ENCODE measurements at places on chromosomes 7 and 10. TPM values are rescaled to one million over a fixed set of nuclear protein-coding genes. Genes with fewer than 3 reads are reported as not detected.

DNA sequence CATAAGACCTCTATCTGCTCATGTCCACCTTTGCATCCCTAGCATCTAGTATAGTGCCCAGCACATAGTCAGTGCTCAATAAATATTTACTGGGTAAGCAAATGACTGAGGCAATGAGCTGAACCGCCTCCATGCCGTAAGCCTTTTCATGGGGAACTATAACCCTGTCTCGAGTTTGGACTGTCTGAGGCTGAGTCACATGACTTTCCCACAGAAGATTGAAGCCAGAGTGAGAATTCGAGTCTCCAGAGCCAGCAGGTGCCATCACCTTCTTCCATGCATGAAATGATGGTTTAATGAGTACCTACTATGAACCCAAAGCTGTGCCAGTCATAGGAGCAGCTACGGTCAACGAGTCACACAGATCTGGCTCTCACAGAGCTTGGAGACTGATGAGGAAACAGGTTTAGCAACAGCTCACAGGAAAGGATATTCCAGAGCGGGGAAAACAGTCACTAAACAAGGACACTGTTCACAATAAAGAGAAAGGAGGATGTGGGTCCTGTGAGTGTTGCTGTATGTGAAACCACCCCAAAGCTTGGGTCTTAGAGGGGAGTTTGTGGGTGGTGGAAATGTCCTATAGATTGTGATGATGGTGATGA is 75.2 kb downstream of the TEX36 start:
- no peak for DNase-seq

SLC26A3 gene
- total RNA-seq: not detected

DNA sequence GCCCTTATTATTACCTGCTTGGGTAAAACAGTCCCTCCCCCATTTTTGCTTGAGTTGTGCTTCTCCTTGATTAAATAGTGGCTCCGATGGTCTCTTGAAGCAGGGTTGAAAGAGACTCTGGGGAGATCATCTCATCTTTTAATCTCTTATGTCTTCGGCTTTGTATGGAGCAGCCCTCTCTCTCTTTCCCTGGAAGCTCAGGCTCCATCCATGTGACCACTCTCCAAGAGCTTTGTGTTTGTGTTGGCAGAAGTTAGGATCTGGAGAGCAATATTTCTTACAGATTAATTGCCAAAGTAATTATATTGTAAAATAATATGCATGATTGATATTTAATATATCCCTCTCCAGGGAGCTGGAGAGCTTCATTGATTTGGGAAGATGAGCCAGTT is 76.9 kb downstream of the LRRC4 start:
- no peak for DNase-seq

DNA sequence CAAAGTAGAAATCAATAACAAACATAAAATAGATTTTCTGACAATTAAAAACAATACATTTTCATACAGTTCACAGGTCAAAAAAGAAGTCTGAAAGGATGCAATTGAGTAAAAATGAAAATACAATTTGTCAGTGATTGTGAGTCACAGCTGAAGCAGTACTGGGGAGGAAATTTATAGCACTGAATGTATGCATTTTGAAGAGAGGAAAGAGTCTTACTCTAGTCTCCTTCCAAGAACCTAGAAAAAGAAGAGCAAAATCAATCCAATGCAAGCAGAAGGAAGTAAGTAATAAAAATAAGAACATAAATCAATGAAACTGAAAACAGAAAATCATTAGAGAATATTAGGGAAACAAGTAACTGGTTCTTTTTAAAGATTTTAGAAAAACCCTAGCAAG is 507.2 kb upstream of the IGFBP3 start:
- DNase-seq: no peak

DNA sequence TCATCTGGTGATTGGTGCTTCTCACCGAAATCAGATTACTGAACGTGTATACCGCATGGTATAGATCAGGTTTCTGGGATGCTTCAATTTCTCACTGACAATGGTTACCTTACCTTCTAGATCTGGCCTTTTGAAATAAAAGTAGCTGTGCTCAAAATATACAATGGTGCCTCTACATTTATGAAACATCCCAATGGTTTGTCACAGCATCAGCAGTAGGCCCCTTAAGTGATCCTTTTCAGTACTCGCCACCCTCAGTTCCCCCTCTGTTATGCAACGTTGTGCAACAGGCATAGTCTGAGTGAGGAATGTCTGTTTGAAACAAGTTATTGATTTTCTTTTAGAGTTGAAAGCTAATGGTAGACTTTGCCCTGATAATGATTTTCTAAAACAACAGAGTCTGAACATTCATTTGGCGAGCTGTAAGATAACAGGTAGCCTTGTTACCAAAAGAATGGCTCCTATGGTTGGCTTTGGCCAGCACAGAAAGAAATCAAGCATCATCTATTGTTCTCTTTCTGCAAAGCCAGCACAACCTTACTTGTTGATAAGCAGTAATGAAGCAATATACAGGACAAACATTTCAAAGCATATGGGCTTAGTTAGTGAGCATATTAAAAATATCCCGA is 693.9 kb downstream of the PARD3 start:
- DNase-seq: no peak

GRCh38 chr10:123663522-123663921 is 2.6 kb upstream of the GPR26 start:
- no peak for DNase-seq

MCM10 gene
- total RNA-seq: 0.81 TPM

- peak; percentile 84 for DNase-seq
Measured at GRCh38 chr7:5420067-5420880, 3.4 kb downstream of the TNRC18 start.

TMEM130 gene
- 20.8 TPM for total RNA-seq

LIPK gene
- not detected for total RNA-seq

GDF2 gene
- total RNA-seq: not detected

DNA sequence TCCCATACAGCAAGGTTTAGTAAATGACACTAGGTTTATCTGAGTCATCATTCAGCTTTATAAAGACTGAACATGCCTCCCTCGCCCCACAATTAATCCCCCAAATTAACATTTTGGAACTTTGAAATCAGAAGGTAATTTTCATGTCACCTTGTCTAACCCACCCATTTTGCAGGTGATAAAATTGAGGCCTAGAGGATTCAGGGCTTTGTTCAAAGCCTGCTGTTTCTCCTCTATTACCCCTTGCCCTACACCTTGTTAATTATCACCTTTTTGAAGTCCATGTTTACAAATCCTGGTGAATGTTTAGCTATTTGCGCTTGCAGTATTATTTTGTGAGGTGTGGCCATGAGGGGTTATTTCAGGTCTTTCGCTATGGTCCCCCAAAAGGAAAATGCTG is 120.5 kb downstream of the RTKN2 start:
- DNase-seq: no peak

GRCh38 chr10:82150123-82150900 is 275.3 kb downstream of the NRG3 start:
- peak; percentile 42 for DNase-seq

DNA sequence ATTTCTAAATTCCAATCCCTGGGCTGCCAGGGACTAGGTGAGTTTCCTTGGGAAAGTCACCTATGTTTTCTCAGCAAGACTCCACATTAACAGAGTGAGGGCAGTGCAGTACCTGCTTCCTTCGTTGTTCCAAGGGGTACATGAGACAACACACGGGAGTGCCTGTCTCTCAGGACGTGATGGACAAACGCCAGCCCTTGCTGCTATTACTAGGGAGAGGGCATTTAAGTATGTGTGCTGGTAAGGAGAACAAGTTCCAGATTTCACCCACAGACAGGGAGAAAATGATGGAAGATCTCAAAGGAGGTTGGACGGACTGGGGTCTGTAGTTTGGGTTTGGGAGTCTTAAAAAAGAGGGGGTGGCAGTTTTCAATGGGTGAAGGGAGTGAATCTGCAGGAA is 195.7 kb downstream of the HERPUD2 start:
- no peak for DNase-seq

OR2A42 gene
- not detected for total RNA-seq

GRCh38 chr10:7362471-7362870 is 48.4 kb downstream of the SFMBT2 start:
- DNase-seq: no peak

PRSS2 gene
- 12.0 TPM for total RNA-seq

STEAP4 gene
- 125 TPM for total RNA-seq

DNA sequence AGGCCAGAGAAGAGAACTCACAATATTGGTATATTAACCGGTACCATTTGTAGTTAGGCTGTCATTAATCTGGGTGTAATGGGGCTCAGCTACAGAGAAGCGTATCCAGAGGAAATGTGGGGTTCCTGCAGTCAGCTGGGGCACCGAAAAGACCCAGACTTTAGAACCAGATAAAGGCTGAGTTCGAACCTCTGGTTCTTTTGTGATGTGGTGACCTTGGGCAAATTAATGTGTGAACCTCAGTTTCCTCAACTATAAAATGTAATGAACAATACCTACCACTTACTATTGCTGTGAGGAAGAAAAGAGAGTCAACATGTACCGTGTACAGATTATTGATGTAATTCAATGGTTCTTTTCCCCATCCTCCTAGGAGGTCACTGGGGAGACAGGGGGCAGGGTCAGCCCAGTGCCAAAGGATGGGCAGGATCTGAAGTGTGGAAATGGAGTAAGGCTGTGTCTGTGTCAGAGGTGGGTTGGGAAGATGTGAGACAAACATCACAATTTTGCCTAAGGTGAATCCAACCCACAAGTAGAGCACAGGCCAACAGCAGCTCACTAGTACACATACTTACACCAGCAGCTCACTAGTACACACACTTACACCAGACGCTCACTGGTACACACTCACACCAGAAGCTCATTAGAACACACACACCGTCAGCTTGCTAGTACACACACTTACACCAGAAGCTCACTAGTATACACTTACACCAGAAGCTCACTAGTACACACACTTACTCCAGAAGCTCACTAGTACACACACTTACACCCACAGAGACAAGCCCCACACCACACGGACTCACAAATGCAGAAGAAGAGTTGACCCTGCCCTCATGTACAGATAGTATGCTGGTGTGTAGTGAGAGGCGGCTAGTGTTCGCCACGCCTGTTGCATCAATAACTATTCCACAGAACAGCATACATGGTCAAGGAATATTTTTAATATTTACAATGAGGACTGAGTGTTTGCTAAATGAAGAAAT is 28.0 kb downstream of the PRSS2 start:
- no peak for DNase-seq

DNA sequence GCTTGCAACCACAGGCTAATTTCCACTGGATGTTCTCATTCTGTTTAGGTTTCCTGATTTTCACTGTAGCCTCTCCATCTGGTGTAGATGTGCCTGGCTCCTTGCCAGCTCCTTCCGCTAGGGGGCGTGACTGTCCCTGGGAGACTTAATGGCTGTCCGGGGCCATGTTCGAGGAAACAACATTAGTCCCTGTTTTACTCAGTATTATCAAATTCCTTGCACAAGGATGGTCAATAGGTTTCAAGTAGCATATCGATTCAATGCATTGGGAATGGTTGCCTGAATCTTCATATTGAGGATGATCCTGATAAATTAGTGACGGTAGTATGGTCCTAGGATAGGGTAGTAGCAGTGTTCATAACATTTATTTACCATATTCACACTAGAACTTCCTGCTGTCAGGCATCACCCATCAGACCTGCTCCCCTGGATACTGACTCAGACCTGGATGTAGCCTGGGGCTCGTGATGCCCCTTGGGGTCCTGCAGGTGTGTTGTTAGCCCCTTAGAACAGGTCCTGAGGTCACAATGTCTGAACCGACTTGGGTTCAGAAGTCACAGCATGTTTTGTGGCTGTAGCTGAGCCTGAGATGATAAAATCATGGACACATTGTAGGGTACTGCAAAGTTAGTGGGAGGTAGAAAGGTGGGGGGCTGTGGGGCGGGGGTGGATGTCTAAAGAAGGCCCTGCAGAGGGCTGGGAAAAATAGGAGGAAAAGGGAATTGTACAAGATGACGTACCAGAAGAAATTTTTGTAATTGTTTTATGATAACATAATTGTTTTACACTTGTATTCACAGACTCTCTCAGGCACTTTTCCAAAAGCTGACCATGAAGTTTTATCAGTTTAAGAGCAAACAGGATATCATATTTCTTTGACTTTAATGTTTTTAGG is 8.9 kb upstream of the EXOC6 start:
- DNase-seq: peak; percentile 76

DNA sequence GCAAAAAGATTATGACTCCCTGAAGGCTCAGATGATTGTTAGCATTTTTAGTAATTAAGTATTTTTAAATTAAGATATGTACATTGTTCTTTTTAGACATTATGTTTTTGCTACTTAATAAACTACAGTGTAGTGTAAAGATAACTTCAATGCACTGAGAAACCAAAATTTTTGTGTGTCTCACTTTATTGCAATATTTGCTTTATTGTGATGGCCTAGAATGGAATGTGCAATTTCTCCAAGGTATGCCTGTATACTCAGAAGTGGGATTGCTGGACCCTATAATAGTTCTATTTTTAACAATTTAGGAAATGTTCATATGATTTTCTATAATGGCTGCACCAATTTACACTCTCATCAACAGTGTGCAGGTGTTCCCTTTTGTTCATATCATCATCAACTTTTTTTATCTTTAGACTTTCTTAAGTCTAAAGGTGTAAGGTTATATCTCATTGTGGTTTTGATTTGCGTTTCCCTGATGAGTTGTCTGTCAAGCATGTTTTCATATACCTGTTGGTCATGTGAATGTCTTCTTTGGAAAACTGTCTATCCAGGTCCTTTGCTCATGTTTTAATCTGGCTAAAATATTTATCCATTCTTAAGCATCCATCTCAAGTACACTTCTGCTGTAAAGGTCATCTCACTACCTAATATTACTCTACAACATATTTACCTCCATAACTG is 1323.5 kb upstream of the LRRTM3 start:
- no peak for DNase-seq

DNA sequence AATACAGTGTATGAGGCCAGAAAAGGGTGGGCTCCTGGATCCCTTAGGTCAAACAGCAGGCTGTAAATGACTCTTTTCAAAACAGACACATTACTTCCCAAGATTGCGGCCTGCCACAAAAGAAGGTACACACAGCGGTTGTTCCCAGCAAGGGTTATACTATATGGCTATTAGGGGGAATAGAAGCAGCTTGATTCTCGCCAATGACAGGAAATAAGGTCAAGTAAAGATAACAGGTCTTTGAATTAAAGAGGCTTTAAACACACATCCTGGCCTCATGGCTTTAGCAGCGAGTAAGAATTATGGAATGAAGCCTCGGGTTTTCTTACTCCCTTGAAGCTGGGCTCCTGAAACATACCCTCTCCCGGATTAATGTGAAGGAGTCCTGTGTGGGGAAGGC is 58.3 kb downstream of the CYP26A1 start:
- DNase-seq: no peak

DNA sequence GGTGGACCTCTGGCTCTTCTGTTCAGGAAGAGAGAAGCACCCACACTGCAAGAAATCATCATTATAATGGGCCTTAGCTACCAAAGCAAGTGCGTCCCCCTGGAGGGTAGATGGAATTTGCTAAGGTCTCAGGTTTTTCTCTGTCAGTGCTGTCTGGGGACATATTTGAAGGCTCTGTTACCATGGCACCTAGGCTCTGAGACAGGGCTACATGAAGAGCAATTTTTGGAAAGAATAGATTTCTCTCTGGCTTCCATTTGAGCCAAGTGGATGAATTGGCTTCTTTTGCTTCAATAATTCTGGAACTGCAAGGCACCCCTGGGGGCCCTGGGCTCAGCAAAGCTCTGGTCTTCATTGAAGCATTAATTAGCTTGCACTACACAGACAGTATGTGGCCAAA is 349.1 kb upstream of the GALNT17 start:
- no peak for DNase-seq

ASB15 gene
- not detected for total RNA-seq

FAM107B gene
- 34.8 TPM for total RNA-seq

CYP2C19 gene
- not detected for total RNA-seq

- DNase-seq: no peak
Measured at GRCh38 chr10:120755771-120756170, 95.4 kb upstream of the WDR11 start.

PLAU gene
- total RNA-seq: 33.6 TPM
